ENCODE measurements at places on chromosomes 13 and 19. TPM values are rescaled to one million over a fixed set of nuclear protein-coding genes. Genes with fewer than 3 reads are reported as not detected.

The PEX11G gene
- 4.9 TPM for total RNA-seq

The SRRM5 gene
- total RNA-seq, result 0.30 TPM

The PRKCG gene
- 0.03 TPM for total RNA-seq

The CEACAM16 gene
- not detected for total RNA-seq

The TLE6 gene
- total RNA-seq, result 1.4 TPM

Measured in A375 (cell line).